ENCODE measurements at places on chromosomes 4 and X. TPM values are rescaled to one million over a fixed set of nuclear protein-coding genes. Genes with fewer than 3 reads are reported as not detected.

Gene COL4A6
- total RNA-seq: 17.2 TPM

Gene ETFDH
- total RNA-seq: 4.3 TPM

Gene MAGED1
- 76.1 TPM for total RNA-seq

Gene NDST4
- total RNA-seq: not detected

Gene PPEF2
- total RNA-seq: not detected

Gene STK32B
- total RNA-seq: 22.0 TPM

Gene ERVMER34-1
- total RNA-seq: 0.66 TPM

Gene HTR2C
- total RNA-seq: not detected

Gene TMSB15B
- total RNA-seq: 4.3 TPM

Gene RNF128
- total RNA-seq: not detected

Gene GAGE12H
- not detected for total RNA-seq

Gene S100G
- total RNA-seq: not detected

Gene PABPC4L
- 0.07 TPM for total RNA-seq

Gene GABRG1
- not detected for total RNA-seq

Gene RAP2C
- 40.8 TPM for total RNA-seq

Gene UGT2B15
- total RNA-seq: 0.14 TPM

Gene CPE
- 2.1 TPM for total RNA-seq

Gene EMCN
- total RNA-seq: not detected

Data from A549 treated with CpdA at 1 μM for 4 hours (cell line).